Endothelial cell of umbilical vein (primary cell): ENCODE measurements at places on chromosomes 11 and 22. TPM values are rescaled to one million over a fixed set of nuclear protein-coding genes. Genes with fewer than 3 reads are reported as not detected.

MAML2 gene
- 16.8 and 17.1 TPM in 2 replicates for total RNA-seq

KLHDC7B gene
- not detected in 2 replicates for total RNA-seq

SCUBE2 gene
- 1.6 and 3.5 TPM in 2 replicates for total RNA-seq

OR52E8 gene
- total RNA-seq, result not detected in 2 replicates

RELT gene
- 12.6 and 13.1 TPM in 2 replicates for total RNA-seq

HIC2 gene
- total RNA-seq, result 4.9 TPM in 2 replicates

IFITM10 gene
- 0.62 and 0.66 TPM in 2 replicates for total RNA-seq

LDLRAD3 gene
- total RNA-seq, result 19.9 and 25.1 TPM in 2 replicates

IGF2 gene
- 21.0 and 34.1 TPM in 2 replicates for total RNA-seq

SLC22A6 gene
- not detected in 2 replicates for total RNA-seq

CSF2RB gene
- 20.6 and 24.9 TPM in 2 replicates for total RNA-seq

C11orf21 gene
- total RNA-seq, result not detected in 2 replicates

RFPL2 gene
- not detected in 2 replicates for total RNA-seq

ELFN2 gene
- total RNA-seq, result 1.3 and 1.4 TPM in 2 replicates

FAM111B gene
- 17.4 and 21.9 TPM in 2 replicates for total RNA-seq

SLC22A8 gene
- total RNA-seq, result not detected in 2 replicates

PMM1 gene
- 12.8 and 14.6 TPM in 2 replicates for total RNA-seq

LIF gene
- total RNA-seq, result 0.27 and 0.35 TPM in 2 replicates

SCN3B gene
- 1.4 and 1.5 TPM in 2 replicates for total RNA-seq

MRGPRX4 gene
- not detected in 2 replicates for total RNA-seq

NXPE2 gene
- total RNA-seq, result not detected in 2 replicates

KRTAP5-10 gene
- not detected in 2 replicates for total RNA-seq

SPDYC gene
- total RNA-seq, result not detected in 2 replicates

THY1 gene
- 0.75 TPM in 1 of 2 replicates, not detected in the other for total RNA-seq

SLC6A5 gene
- not detected in 2 replicates for total RNA-seq

NUP160 gene
- total RNA-seq, result 35.1 and 39.6 TPM in 2 replicates

TRMT2A gene
- total RNA-seq, result 50.5 and 51.2 TPM in 2 replicates

OR6T1 gene
- not detected in 2 replicates for total RNA-seq

PVALB gene
- not detected in 2 replicates for total RNA-seq

FOSL1 gene
- 52.6 and 53.8 TPM in 2 replicates for total RNA-seq

PATE2 gene
- total RNA-seq, result 0.31 TPM in 1 of 2 replicates, not detected in the other

EXPH5 gene
- total RNA-seq, result 0.09 TPM in 1 of 2 replicates, not detected in the other

RHBDD3 gene
- total RNA-seq, result 31.3 and 36.3 TPM in 2 replicates

SERPIND1 gene
- 0.25 and 1.8 TPM in 2 replicates for total RNA-seq

MS4A15 gene
- total RNA-seq, result not detected in 2 replicates

FGF4 gene
- not detected in 2 replicates for total RNA-seq

GUCY1A2 gene
- total RNA-seq, result 0.02 and 0.12 TPM in 2 replicates

BACE1 gene
- 28.8 and 29.3 TPM in 2 replicates for total RNA-seq

MAJIN gene
- total RNA-seq, result not detected in 2 replicates

MLC1 gene
- not detected in 2 replicates for total RNA-seq

RFPL1 gene
- not detected in 2 replicates for total RNA-seq

TMEM132A gene
- total RNA-seq, result 106 and 120 TPM in 2 replicates

KCNJ11 gene
- total RNA-seq, result not detected in 2 replicates

KCNJ1 gene
- total RNA-seq, result not detected in 2 replicates

ZBED5 gene
- total RNA-seq, result 35.7 and 41.2 TPM in 2 replicates

VWA5A gene
- total RNA-seq, result 11.6 and 14.3 TPM in 2 replicates

OR4C46 gene
- not detected in 2 replicates for total RNA-seq

CCND1 gene
- 336 and 370 TPM in 2 replicates for total RNA-seq

APOBEC3B gene
- 10.3 and 13.6 TPM in 2 replicates for total RNA-seq

F2 gene
- not detected in 2 replicates for total RNA-seq

TRIM29 gene
- not detected in 2 replicates for total RNA-seq

USP2 gene
- total RNA-seq, result 1.1 and 1.2 TPM in 2 replicates

OR52K1 gene
- total RNA-seq, result not detected in 2 replicates

MYEOV gene
- total RNA-seq, result 7.0 and 14.4 TPM in 2 replicates

SEZ6L gene
- not detected in 2 replicates for total RNA-seq

CPT1B gene
- total RNA-seq, result 3.6 and 7.1 TPM in 2 replicates

TMEM258 gene
- total RNA-seq, result 139 and 140 TPM in 2 replicates
